ENCODE measurements at places on chromosomes 7 and 10. TPM values are rescaled to one million over a fixed set of nuclear protein-coding genes. Genes with fewer than 3 reads are reported as not detected.

Gene KDM7A
- polyA plus RNA-seq = 4.5 TPM

GRCh38 chr7:137877027-137877675, 30.4 kb upstream of the DGKI start:
- no peak for DNase-seq

DNA sequence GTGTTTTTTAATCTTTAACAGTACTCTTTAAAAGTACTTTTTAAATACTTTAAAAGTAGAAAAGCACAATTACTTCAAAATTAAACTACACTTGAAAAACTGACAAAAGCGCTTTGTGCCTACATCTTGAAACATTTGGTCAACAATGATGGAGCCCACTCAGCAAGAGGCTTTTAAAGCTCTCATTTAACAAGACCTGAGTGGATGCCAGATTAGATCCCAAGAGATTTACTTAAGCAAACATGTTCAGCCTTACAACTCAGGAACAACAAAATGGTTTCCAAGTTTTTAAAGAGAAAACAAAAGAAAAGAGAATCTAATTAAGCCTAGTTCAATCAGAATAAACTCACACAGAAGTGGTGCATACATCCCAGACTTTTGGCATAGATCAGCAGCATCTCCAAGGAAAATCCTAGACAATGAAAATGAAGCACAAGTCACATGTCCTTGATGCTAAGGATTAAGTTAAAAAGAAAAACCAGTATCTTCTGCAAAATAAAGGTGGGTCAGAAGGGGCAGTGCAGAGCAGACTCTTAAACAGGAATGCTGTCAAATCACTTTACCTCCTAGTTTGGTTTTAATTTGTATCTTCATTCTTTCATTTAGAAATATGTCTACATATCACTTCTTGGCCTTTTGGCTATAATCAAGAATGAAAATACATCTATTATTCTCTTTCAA, 26.2 kb downstream of the HIBADH start:
- no peak for DNase-seq

DNA sequence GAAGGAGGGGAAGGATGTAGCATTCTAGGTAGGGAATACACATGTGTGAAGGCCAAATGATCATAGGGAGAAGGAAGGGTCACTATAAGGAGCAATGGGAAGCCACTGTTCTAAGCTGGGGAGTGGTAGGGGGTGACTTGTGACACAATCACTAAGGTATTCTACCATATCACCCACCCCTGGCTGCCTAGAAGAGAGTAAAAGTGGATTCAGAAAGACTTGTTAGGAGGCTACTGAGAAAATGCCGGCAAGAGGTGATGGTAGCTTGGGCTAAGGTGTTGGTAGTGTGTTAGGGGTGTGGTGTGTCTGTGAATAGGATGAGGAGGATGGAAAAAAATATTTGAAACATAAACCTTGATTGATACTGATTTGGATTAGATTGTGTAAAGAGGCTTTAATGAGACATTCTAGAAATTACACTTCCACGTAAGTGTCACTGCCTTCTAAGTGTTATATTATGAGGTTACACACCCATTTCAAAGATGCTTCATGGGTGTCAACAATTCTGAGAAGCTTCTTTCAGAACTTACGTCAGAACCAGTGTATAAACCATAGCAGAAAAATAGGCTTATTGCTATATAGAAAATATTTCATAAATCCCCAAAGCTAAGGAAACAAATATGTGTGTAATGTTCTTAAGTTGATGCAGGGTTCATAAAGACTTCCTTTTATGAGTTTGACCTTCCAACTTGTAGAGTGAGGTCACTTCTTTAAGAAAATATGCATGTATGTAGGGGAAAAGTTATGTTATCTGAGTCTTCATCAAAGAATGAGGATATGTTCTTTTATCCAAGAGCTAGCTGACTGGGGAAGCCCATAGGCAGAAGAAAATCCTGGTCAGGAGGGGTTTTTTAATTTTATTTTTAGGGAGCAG, 5.6 kb upstream of the BPGM start:
- DNase-seq = no peak

Gene GSTO2
- polyA plus RNA-seq = 0.43 TPM

DNA sequence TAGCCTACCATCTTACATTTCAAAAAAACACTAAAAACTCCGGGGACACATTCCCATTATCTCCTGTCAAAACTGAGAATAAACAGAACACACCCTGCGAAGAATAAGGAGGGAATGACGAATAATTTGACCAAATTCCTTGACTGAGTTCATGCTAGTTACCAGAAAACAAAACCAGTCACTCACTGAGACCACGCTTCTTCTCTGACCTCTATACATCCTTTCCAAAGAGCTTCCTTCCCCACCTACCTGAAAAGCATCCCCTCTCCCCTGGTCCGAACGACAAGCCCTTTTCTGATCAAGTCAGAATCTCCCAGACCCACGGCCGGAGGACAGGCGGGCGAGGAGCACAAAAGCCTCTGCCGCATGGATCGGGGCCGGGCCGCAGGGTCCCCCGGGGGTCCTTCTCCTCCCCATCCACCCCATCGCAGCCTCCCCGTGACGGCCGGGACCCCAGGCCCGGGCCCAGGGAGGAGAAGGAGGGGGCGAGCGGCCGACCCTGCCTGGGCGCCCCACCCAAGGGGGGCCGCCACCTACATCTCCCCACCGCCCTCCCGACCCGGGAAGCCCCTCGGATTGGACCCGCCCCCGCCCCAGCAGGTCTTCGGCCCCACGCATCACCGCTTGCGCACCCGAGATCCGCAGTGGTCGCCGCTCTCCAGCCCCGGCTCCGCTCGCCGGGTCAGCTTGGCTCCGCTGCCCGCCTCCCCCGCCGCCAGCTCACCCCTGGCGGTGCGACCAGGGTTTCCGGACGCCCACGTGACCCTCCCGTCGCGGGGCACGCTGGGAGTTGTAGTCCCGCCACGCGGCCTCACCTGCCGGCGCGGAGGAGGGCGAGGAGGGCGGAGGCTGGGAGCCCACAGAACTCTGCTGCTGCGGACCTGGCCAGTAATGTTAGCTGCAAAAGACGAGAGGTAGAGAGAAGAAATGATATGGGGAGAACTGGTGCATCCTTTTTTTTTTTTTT, at the start of gene SLC37A3:
SLC37A3 (minus strand) TSS at position 747 of the 967 bp plus-strand sequence. CDS start 16,004 bp downstream, outside the sequence.
- DNase-seq = peak; percentile 94
